ENCODE measurements at places on chromosomes 13 and 19.

GRCh38 chr19:50873056-50873455, at the start of gene KLK2:
KLK2 (plus strand) TSS chr19:50873439; CDS start chr19:50873474, 35 bp downstream.
- no peak for DNase-seq

DNA sequence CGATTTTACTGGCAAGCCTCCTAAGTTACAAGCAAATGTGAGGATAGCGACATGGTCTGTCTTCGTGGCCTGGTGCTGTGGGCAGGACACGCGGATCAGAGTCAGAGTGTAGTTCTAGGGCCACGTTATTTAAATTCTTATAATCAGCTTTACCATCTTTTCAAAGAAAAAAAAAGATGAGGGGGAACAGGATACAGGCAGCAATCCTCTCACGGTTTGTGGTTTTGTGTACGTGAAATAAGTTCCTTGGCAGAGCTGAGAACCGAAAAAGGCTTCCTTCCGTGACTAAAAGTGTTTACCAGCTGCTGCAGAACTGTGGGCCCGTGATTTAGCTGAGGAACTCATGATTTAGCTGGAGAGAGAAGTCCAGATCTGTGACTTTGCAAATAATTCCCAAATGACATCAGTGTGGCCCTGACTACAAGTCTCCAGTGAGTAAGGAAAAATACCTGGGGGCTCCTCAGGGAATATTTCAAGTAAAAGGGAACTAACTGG, 27.2 kb downstream of the RCBTB2 start:
- peak; percentile 81 for DNase-seq

DNA sequence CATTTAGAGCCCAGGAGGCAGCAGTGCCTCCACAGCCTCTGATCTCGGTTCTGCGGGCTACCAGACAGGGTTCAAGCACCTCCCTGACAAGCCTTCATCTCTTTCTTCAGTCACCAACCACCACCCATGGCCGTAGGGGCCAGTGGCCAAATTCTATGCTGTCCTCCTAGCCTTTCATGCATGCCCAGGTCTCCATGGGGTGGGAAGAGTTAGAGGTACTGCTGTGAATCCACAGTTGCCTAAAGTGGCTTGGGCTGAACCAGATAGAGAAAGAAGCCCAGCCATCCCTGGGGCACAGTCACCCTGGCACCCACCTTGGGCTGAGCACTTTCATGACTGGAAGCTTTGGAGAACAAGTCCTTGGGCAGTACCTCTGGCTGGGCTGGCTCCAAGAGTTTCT, 97.4 kb downstream of the ZDHHC20 start:
- no peak for DNase-seq

GRCh38 chr19:3671680-3672574, 28.3 kb downstream of the PIP5K1C start:
- DNase-seq: no peak

DNA sequence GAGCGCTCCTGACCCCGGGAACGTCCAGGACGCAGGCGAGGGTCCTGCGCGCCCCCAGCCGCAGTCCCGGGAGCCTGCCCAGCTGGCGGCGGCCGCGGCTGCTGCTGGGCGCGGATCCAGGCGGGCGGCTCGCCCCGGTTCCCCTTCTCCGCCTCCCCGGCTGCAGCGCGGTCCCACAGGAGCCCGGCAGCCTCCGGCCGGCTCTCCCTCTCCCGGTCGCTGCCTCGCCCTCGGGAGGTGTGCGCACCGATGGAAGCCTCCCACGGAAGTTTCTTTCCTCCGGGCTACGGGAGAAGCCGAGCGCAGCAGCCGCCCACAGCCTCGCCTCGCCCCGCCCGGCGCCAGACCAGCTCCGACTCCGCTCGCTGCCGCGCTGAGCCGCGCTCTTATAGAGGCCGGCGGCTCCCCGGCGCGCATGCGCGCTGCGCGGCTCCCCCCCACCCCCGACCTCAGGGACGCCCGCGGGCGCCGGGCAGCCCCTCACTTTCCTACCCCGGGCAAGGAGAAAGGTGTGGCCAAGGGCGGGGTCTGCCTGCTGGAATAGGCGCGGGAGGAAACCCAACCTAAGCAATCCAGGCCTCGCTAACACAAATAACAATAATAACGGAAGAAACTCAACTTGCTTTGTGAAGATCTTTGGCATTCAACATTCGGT, at the start of gene SHISA2:
TSS of gene SHISA2 (minus strand) at position 360 of the 655 bp plus-strand sequence. CDS start 1,041 bp downstream, outside the sequence.
- DNase-seq: peak; percentile 67

GRCh38 chr13:36183901-36184300, 30.5 kb downstream of the SOHLH2 start:
- DNase-seq: no peak

Data from DND-41 (cell line).